ENCODE measurements at places on chromosomes 7 and 10. TPM values are rescaled to one million over a fixed set of nuclear protein-coding genes. Genes with fewer than 3 reads are reported as not detected.

Gene PARG
- 22.2 TPM for total RNA-seq

DNA sequence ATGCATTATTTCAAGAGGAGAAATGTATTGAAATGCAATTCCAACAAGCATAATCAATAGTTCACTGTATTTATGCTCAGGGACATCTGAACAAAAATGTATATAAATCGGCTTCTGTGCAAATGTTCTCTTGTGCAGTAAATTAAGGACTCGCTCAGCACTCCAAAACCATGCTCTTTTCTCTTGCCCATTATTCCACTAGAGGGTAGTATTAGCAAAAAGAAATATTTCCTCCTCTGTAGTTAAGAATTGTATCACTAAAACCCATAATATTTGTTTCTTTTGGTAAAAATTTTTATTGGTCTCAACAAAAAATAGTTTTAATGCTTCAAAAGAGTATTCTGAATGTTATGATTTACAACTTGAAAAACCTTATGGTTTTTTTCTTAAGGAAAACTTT lies 803.1 kb downstream of the PCDH15 start:
- no peak overlapping the region for H3K4me3 ChIP-seq
- H3K36me3 ChIP-seq: no peaks in the 10 kb centered on the region
- no peaks in the 10 kb centered on the region for H3K27me3 ChIP-seq
- H3K27ac ChIP-seq: no peak overlapping the region
- DNase-seq: no peak

Gene AZGP1
- 87.7 TPM for total RNA-seq

DNA sequence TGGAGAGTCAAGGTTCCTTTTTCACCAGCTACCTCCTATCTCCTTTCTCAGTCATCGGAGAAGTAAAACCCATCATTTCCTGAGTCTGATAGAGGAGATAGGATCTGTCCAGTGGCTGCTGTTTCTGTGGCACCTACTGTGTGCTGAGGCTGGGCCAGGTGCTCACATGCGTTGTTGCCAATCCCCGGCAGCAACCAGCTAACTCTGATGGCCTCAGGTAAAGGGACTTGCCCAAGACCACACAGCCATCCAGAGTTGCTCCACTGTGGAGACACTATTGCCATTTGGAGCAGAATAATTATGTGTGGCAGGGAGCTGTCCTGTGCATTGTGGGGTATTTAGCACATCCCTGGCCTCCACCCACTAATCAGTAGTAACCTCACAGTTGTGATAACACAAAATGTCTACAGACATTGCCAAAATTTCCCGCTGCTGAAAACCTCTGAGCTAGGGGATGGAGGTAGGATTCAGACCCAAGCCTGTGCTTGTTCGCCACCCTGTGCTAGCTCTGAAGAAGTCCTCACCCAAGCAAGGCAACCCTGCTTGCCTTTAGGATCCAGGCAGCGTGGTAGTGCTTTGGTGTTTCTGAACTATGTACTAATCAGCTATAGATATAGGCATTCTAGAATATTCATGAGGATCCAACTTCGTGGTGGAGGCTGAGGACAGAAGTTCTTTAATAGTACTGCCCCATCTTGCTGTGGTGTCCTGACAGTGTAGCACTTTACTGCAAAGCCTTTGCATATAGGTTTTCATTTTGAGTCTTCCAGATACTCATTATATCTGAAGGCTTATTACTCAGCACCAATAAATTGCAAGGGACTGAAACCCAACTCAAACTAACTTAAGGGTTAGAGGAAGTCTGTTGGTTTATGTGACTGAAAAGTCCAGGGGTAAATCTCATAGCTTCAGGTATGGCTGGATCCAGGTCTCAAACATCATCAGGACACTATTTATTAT lies 164.6 kb downstream of the GRK5 start:
- peak overlapping the region; percentile 85 for H3K27ac ChIP-seq
- no peaks in the 10 kb centered on the region for H3K36me3 ChIP-seq
- peaks cover 70% of the 10 kb centered on the region for H3K4me1 ChIP-seq
- DNase-seq: peak; percentile 56
- no peak overlapping the region for H3K4me3 ChIP-seq

DNA sequence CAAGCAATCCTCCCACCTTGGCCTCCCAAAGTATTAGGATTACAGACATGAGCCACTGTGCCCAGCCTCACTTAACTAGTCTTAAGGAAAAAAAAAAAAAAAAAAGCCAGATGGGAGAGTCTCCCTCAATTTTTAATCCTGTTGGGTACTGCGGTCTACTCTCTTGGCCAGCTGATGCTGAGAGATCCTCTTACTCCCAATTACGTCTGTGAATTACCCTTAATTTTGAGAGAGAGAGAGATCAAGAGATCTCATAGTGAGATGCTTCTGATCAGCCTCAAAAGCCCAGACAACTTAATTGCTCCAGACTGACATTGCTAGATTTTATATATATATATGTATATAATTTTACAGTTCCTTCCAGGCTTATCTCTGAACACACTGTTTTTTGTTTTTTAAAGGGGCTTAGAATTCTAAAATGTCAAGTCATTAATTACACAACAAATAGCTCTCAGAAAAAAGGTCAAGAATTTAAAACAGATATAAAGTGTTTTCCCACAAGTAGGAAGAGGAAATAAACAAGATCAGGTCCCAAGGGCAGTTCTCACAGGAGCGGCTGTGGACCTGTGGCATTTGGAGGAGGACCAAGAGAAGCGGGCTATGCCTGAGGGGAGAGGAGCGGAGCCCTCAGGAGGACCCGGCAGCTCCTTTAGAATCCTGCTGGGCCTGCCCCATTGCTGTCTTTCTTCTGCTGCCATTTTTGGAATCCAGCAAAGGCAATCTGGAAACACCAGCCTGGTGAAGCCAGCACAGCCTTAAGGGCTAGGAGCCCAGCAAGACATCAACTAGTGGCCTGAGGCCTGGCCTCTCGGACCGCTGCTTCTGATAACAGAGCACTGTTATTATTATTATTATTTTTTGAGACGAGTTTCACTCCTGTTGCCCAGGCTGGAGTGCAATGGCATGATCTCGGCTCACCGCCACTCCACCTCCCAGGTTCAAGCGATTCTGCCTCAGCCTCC lies 30.1 kb downstream of the DENND2A start:
- DNase-seq: peak; percentile 37
- H3K27ac ChIP-seq: no peak overlapping the region
- no peaks in the 10 kb centered on the region for H3K36me3 ChIP-seq
- no peaks in the 10 kb centered on the region for H3K27me3 ChIP-seq
- peaks cover 8% of the 10 kb centered on the region for H3K4me1 ChIP-seq

DNA sequence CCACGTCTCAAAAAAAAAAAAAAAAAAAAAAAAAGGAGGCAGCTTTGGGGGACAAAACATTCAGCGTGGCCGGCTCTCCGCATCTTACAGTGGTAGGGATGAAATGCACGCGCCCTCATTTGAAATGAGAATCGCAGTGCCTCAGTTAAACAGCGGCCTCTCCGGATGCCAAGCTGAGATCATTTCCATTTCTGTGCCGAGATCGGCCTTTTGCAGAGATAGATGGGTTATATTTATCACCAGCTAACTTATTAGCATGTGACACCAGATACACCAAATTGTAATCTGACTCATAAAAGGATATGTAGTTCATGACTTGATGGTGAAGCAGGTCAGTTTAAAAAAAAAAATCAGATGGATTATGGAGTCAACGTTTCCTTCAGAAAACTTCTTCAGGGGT lies 138.7 kb downstream of the CUX1 start:
- H3K27ac ChIP-seq: no peak overlapping the region
- H3K4me3 ChIP-seq: no peak overlapping the region
- peaks cover 23% of the 10 kb centered on the region for H3K4me1 ChIP-seq

DNA sequence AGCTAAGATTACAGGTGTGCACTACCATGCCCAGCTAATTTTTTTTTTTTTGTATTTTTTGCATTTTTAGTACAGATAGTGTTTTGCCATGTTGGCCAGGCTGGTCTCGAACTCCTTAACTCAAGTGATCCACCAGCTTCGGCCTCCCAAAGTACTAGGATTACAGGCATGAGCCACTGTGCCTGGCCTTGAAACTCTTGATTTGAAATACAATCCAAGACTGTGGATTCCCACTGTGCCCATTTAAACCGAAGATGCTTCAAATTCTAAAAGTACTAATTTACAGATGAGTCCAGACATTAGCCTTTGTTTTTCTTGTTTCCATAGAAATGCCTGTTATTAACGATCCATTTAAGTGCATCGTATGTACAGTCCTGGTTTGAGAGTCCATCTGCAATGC lies 130.9 kb downstream of the CACNA2D1 start:
- no peaks in the 10 kb centered on the region for H3K27me3 ChIP-seq
- H3K36me3 ChIP-seq: no peaks in the 10 kb centered on the region
- no peak overlapping the region for H3K27ac ChIP-seq

- peaks cover 31% of the 10 kb centered on the region for H3K4me1 ChIP-seq
- H3K4me3 ChIP-seq: no peak overlapping the region
- H3K27me3 ChIP-seq: no peaks in the 10 kb centered on the region
Observed at GRCh38 chr10:102579328-102579727, 65.0 kb upstream of the TRIM8 start.

- no peaks in the 10 kb centered on the region for H3K36me3 ChIP-seq
- no peak for DNase-seq
- H3K27ac ChIP-seq: no peak overlapping the region
- H3K4me3 ChIP-seq: no peak overlapping the region
- H3K27me3 ChIP-seq: no peaks in the 10 kb centered on the region
Observed at GRCh38 chr7:137304624-137305235, 38.8 kb downstream of the PTN start.

- no peak for DNase-seq
- no peaks in the 10 kb centered on the region for H3K36me3 ChIP-seq
- no peak overlapping the region for H3K27ac ChIP-seq
- H3K4me1 ChIP-seq: no peaks in the 10 kb centered on the region
Observed at GRCh38 chr10:68301790-68302502, 29.9 kb upstream of the HNRNPH3 start.
